ENCODE measurements at places on chromosomes 6 and 20.

DNA sequence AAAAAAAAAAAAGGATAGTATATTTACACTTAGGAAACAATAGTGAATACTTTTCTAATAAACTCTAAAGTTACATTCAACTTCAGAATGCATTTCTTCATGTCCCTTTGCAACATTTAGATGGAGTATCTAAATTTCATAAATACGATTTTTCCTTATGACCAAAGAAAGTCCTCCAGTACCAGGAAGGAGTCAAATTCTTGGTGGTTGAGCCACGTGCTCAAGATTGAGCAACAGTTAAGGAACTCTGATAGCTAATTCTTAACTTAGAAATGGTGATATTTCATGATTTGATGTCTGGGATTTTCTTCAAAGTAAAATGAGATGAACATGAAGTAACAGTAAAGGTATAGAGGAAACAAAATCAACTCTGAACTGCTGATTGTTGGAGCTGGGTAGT lies 92.7 kb downstream of the SASH1 start:
- no peak for DNase-seq

- DNase-seq, result no peak
Observed at GRCh38 chr6:29641430-29642148, 8.6 kb upstream of the GABBR1 start.

GRCh38 chr6:143540192-143540591 lies 28.7 kb upstream of the FUCA2 start:
- DNase-seq, result no peak

GRCh38 chr6:81331526-81331925 lies 421.0 kb downstream of the TENT5A start:
- no peak for DNase-seq

GRCh38 chr6:113998811-113999210 lies 27.9 kb upstream of the HDAC2 start:
- DNase-seq, result no peak

DNA sequence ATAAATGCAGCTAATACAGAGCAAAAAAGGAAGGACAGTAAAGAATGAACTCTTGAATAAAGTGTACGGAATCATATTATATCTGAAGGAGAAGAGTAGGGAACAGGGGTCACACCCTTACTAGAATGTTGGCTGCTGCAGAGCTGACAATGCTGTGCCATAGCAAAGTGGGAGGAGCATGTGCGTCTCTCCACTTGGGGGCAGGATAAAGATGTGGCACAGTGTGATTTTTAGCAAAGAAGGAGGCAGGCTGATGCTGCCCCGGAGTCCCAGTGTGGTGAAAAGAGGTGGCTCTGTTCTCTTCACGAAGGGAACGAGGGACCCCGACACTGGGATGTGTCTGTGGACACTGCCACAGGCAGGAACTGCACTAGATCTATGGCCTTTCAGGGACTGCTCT lies 67.5 kb downstream of the INSM1 start:
- DNase-seq, result no peak

DNA sequence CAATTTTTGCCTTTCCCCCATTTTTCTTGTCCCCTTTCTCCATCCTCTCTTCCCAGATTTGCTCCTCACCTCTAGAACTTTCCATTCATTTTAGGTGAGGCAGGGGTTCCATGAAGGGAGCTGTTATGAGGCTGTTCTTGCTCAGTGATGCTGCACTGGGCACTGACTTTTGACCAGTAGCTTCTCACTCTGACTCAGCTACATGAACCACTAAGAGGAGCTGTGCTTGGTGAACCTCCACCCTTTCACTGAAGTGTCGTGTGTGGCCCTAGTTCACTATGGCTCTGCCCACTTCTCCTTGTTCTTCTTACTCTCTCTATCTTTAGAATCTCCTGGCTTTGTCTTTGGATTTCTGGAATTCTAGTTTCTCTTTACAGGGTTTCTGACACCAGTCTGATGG lies 307.1 kb upstream of the RNF24 start:
- DNase-seq, result no peak

GRCh38 chr6:24524329-24524728 lies 29.6 kb downstream of the ALDH5A1 start:
- no peak for DNase-seq

- no peak for DNase-seq
Observed at GRCh38 chr6:146154197-146154596, 125.3 kb downstream of the GRM1 start.

- no peak for DNase-seq
Observed at GRCh38 chr20:48586730-48587129, 241.1 kb downstream of the PREX1 start.

GRCh38 chr20:59398537-59399205 lies 98.3 kb downstream of the EDN3 start:
- DNase-seq, result no peak

- no peak for DNase-seq
Observed at GRCh38 chr6:68094070-68094469, 541.0 kb upstream of the ADGRB3 start.

DNA sequence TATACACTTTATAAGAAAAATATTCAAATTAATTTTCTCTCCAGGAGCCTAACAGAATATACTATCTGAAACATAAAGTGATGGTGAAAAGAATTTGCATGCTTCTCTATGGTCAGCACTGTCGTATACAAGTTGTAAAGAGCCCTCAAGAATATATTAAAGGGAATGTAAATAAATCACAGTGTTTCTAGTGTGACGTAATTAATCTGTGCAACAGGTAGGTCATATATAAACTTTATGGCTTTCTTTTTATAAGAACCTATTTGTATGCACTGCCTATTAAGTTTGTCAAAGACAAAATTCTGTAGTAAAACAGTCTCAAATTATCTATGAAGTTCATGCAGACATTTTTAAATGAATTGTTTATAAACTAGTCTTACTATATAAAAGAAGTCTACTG lies 347.9 kb upstream of the EYS start:
- no peak for DNase-seq

- no peak for DNase-seq
Observed at GRCh38 chr20:49091104-49091503, 45.0 kb downstream of the CSE1L start.

DNA sequence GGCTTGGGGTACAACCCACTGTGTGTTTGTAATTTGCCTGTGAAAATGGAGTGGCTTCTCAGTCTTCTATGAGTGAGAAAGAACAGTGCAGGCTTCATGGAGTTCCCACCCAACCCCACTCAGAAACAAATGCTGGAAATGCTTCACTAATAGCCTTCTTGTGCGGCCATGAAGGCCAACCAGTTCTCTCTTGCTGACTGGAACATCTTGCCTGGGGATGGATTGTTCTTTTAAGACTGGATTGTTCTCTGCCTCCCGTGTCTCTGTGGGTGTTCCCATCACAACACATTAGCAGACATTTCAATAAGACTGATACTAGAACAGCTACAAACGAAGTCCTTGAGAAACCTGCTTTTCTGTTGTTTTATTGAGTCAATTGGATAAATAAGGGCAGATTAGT lies 110.6 kb downstream of the PPP1R14C start:
- no peak for DNase-seq

DNA sequence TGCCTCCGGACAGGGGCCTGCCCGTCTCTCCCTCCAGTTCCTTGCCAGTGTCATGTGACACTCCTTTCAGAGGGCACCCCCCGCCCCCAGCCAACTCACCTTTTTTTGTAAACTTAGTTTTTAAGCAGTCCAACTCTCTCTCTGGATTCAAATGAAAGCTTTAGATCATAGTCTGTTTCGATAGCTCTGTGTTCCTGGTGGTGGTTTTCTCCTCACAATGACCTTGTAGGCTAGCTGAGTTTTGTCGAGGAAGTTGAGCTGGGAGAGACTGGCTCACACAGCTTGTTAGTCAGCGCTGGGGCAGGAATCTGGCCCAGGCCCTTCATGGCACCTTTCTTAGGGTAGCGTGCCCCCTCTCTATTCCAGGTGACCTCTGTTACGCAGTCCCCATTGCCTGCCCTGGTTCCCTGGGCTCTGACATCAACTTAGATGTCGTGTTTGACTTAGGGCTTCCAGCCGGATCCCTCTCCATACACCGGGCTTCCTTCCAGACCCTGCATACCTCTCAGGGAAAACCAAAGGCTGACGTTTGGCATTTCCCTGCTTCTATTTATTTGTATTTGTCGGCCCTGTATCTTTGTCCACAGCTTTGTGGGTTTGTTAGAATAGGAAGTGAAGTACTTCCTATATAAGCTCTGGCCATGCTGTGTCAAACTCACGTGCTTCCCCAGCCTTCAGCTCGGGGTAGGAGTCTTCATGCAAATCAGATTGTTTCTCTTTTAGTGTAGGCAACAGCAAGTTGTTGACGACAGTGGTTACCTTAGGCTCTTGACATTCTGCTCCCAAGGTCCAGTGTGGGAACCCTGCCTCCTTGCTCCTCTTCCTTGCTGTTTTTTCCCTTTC lies 12.7 kb downstream of the IGF2R start:
- DNase-seq, result no peak

- DNase-seq, result no peak
Observed at GRCh38 chr6:166025149-166025898, 142.3 kb downstream of the TBXT start.

DNA sequence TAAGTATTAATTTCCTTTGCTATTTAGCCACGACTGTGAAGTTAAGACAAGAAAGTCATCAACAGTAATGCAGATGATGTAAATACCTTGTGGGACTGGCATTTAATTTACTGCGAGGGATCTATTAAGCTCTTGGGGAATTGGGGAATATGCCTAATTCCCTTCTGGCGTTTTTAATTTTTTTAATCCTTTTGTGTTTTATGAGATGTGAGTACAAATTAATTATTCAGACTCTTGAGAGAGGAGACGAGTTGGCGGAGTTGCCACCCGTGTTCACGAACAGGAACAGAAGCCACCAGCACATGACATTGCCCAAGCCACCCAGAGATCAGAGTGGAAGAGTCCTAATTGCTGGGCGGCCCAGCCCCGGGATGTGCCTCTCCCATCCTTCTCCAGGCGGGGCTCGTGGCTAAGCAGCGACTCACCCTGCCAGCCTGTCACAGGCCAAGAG lies 533 bp upstream of the CRYBG1 start:
- DNase-seq, result no peak

- no peak for DNase-seq
Observed at GRCh38 chr6:139395891-139396301, 21.4 kb upstream of the CITED2 start.

DNA sequence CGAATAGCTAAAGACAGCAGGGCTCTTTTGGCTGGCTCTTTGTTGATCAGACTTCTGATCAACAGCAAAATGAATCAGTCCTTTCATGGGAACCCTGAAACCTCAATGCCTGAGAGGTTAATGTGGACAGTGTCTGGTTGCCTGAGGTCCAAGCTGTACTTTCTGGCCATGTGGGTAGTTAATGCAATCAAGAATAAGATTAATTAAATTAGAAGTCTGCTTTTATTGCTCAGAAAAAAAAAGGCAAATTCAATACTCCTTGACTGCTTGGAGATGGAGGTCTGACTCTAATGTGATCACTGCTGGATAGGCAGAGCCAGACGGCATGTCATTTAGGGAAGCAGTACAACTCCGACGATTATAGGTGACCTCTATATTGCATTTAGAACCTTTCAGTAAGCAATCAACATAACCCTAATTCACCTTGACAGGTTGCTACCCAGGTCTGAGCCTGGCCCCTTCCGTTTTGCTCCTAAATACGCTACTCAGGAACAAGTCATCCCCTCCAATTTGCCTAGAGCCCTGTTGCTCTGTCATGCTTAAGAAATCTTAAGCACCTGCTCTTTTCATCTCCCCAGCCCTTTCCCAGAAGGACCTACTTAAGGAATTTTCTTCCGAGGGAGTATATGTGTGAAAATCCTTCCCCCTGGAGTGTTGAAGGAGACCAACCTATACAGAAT lies 370.0 kb upstream of the SPTLC3 start:
- no peak for DNase-seq

GRCh38 chr6:134343066-134343465 lies 25.2 kb upstream of the SGK1 start:
- DNase-seq, result no peak

DNA sequence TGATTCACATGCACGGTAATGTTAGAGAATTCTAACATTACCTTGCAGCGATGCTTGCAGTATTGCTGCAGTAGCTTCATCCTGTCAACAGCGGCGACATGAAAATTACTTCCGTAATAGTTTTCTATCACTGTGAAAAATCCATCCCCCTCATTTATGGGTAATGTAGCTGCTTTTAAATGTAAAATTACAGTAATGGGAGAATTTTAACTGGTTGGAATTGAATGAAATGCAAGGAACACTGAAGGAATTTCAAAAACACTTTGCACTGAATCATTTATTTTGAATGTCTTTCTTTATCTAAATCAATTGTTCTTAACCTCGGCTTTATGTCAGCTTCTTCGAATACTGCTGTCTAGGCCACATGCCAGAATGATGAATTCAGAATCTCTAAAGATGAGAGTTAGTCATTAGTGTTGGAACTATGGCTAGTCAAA lies 102.4 kb upstream of the HIVEP1 start:
- DNase-seq, result no peak

- DNase-seq, result no peak
Observed at GRCh38 chr20:50577175-50578018, 67.2 kb downstream of the PTPN1 start.

DNA sequence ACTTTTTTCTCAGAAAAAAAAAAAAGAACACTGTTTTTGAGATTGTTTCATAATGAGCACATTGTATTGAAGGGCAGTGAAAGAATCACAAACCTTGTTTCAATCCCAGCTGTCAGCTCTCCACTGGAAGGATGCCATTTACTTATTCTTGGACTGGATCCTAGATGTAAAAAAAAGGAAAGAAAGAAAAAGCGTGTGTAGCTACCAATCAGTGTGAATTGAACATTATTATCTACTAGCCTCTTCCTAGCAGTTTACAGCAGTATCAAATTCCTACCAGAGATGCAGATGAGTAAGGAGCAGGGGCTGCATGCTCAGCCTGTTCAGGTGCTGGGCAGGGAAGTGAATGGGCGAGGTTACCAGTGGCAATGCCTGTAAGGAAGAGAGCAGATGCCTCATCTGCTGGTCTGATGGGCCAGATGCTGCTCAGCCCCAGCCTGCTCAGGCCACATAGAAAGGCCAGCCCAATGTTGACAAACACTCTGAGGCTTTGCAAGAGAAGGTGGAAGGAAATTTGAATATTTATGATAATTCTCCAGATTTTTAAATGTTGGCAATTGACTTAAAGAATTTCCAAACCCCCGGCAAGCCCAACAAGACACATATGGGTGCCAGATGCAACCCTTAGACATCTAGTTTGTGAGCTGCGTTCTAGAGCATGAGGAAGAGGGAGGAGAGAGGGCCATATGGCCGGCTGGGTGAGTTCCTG lies 189.5 kb downstream of the IBTK start:
- no peak for DNase-seq

GRCh38 chr20:43690943-43691598 lies 24.2 kb downstream of the MYBL2 start:
- DNase-seq, result no peak

Measured in stimulated activated CD8-positive, alpha-beta memory T cell treated with anti-CD3 and anti-CD28 coated beads, Interleukin-7, amount 100 ng/mL, for 24 hours (primary cell).